Stomach (tissue), 19 donors: ENCODE measurements at places on chromosomes 2 and 18. TPM values are rescaled to one million over a fixed set of nuclear protein-coding genes. Genes with fewer than 3 reads are reported as not detected.

SLC9A4 gene
- total RNA-seq: 120 TPM

ABCB6 gene
- total RNA-seq: 29.5 TPM

GRCh38 chr2:83459456-83459855, 999.6 kb downstream of the SUCLG1 start:
- H3K4me1 ChIP-seq: no peaks in the 10 kb centered on the region
- H3K27me3 ChIP-seq: no peaks in the 10 kb centered on the region
- H3K4me3 ChIP-seq: no peak overlapping the region
- DNase-seq: no peak
- no peaks in the 10 kb centered on the region for H3K36me3 ChIP-seq

GRCh38 chr18:50013363-50014138, 181.4 kb downstream of the MYO5B start:
- no peaks in the 10 kb centered on the region for H3K36me3 ChIP-seq
- peaks cover 10% of the 10 kb centered on the region for H3K4me1 ChIP-seq
- H3K27ac ChIP-seq: no peak overlapping the region
- H3K27me3 ChIP-seq: no peaks in the 10 kb centered on the region
- no peak overlapping the region for H3K4me3 ChIP-seq
- no peak for DNase-seq

- no peak overlapping the region for H3K27ac ChIP-seq
- H3K27me3 ChIP-seq: no peaks in the 10 kb centered on the region
- H3K4me1 ChIP-seq: peaks cover 12% of the 10 kb centered on the region
Measured at GRCh38 chr2:118110310-118110709, 22.0 kb downstream of the INSIG2 start.

- no peaks in the 10 kb centered on the region for H3K4me1 ChIP-seq
- H3K27ac ChIP-seq: no peak overlapping the region
- H3K27me3 ChIP-seq: no peaks in the 10 kb centered on the region
Measured at GRCh38 chr2:221747289-221747972, 175.3 kb upstream of the EPHA4 start.

SPP2 gene
- total RNA-seq: not detected

IL37 gene
- not detected for total RNA-seq

PLEKHM3 gene
- 11.3 TPM for total RNA-seq

GRCh38 chr2:106165029-106165428, 29.1 kb downstream of the UXS1 start:
- no peak for DNase-seq
- no peaks in the 10 kb centered on the region for H3K27me3 ChIP-seq
- H3K27ac ChIP-seq: no peak overlapping the region
- peaks cover 12% of the 10 kb centered on the region for H3K36me3 ChIP-seq
- H3K4me3 ChIP-seq: no peak overlapping the region

RAB17 gene
- total RNA-seq: 102 TPM

ZAP70 gene
- total RNA-seq: 78.2 TPM

GRCh38 chr18:33712719-33713118, 134.7 kb downstream of the ASXL3 start:
- H3K4me1 ChIP-seq: no peaks in the 10 kb centered on the region
- H3K27me3 ChIP-seq: no peaks in the 10 kb centered on the region
- no peak overlapping the region for H3K27ac ChIP-seq
- no peak for DNase-seq

DNA sequence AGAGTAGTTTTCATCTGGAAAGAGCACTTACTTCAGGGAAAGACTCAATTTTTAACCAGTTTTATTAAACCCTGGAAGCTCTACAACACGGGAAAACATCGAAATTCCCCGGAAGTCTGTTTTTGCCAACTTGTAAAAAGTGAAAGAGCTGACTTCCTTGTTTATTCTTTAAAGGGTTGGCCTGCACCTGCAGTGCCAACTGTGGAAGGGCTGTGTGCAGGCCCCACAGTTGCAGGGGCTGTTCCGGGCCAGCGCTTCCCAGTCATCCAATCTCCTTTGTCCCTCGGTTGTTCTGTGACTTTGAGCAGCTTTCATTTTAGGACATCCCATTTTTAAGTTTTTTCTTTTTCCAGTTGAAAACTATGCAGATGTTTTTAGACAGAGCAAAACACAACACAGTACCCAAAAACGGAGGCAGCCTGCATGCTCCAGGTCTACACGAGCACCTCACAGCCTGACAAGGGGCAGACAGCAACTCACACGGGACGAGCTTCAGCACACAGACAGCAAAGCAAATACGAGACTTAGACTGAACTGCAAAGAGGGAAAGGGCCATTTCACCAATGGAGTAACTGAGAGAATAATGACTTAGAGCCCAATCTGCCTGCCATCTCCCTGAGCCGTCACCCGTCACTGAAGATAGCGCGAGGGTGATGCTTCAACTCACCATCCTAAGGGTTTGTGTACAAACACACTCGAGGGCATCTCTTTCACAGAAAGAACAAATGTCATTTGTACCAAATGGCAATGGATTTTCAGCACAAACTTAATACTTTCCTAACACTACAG, 70.6 kb downstream of the EMILIN2 start:
- H3K4me1 ChIP-seq: peaks cover 26% of the 10 kb centered on the region
- H3K27me3 ChIP-seq: no peaks in the 10 kb centered on the region
- DNase-seq: peak; percentile 46
- H3K4me3 ChIP-seq: no peak overlapping the region
- H3K27ac ChIP-seq: no peak overlapping the region

- H3K4me1 ChIP-seq: peaks cover 16% of the 10 kb centered on the region
- no peak overlapping the region for H3K4me3 ChIP-seq
- H3K27ac ChIP-seq: no peak overlapping the region
- no peaks in the 10 kb centered on the region for H3K27me3 ChIP-seq
- no peak for DNase-seq
Measured at GRCh38 chr2:152587187-152587947, 129.9 kb downstream of the PRPF40A start.

RAX gene
- total RNA-seq: not detected

APOB gene
- total RNA-seq: 0.72 TPM
